Ovary (tissue), 10 donors: ENCODE measurements at places on chromosomes 7 and 10. TPM values are rescaled to one million over a fixed set of nuclear protein-coding genes. Genes with fewer than 3 reads are reported as not detected.

The ANKRD61 gene
- not detected for total RNA-seq

- DNase-seq: no peak
- H3K4me1 ChIP-seq: no peaks in the 10 kb centered on the region
- no peak overlapping the region for H3K27ac ChIP-seq
- no peaks in the 10 kb centered on the region for H3K27me3 ChIP-seq
- H3K4me3 ChIP-seq: no peak overlapping the region
Measured at GRCh38 chr7:12444785-12445184, 41.1 kb upstream of the VWDE start.

The VGF gene
- not detected for total RNA-seq

The PHYHIPL gene
- not detected for total RNA-seq

GRCh38 chr10:4121502-4122380 lies 336.7 kb upstream of the KLF6 start:
- H3K4me3 ChIP-seq: no peak overlapping the region
- no peak for DNase-seq
- H3K27ac ChIP-seq: no peak overlapping the region
- H3K4me1 ChIP-seq: no peaks in the 10 kb centered on the region
- no peaks in the 10 kb centered on the region for H3K36me3 ChIP-seq

DNA sequence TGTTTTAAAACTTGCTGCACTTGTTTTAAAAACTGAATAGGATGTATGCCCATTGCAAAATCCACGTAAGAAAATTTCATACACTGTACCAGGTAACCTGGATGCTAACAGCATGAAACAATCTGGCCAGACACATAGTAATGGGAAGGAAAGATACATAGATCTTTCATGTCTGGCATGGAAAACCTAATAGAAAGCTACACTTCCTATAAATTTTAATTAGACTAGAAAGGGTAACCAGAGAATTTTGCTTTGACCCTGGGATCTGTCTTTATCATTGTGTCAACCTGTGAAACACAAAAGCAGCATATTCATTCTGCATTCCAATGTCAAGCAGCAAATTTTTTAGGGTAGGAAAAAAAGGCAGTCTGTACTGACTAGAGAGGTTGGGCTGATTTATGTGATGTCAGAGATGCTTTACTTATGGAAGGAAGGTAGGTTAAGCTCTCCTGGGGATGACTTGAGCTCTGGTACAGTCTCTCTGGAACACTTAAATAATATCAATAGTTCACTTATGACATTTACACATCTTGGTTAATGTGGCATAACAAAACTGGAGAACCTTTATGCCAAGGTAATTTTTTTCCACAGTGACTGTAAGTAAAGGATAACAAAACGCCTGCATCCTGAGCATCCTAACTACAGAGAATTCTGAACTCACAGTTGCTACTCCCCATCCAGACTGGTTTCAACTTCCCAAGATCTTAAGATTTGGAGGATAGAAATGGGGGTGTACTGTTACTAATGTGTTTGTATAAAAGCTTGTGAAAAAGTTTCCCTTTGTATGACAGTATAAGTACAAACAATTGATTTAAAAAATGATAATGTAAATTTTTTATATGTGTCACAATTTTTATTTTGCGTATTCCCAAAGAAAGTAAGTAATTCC lies 44.7 kb downstream of the DOCK4 start:
- no peak overlapping the region for H3K4me3 ChIP-seq
- H3K4me1 ChIP-seq: peaks cover 9% of the 10 kb centered on the region
- no peak for DNase-seq
- H3K27ac ChIP-seq: no peak overlapping the region
- H3K36me3 ChIP-seq: no peaks in the 10 kb centered on the region
- H3K27me3 ChIP-seq: no peaks in the 10 kb centered on the region

DNA sequence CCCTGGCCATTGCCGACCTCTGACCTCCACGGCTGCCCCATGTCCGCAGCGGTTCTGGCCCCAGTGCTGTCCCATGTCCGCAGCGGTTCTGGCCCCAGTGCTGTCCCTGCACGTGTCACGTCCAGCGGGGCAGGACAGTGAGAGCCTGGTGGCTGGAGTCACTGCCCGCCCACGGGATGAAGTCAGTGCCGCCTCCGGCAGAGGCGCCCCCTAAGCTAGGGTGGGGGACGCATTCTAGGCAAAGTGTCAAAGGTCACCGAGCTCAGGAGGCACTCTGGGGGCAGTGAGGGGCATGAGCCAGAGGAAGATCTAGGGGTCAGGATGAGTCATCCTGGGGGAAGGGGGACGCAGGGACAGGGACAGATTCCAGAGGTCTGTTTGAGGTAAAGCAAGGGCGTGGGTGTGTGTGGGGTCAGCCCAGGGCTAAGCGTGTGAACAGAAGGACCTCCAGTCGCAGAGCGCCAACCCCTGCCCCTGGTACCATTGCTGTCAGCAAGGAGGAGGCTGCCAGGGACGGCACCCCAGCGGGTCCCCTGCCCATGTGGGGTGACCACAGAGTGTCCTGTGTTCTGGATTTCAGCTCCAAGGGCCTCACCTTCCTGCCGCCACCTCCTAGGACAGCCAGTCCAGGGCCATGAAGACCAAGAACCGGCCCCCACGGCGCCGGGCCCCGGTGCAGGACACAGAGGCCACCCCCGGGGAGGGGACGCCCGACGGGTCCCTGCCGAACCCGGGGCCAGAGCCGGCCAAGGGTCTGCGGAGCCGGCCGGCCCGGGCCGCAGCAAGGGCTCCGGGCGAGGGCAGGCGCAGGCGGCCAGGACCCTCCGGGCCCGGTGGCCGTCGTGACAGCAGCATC lies 665 bp downstream of the BHLHA15 start:
- no peak overlapping the region for H3K27ac ChIP-seq
- H3K36me3 ChIP-seq: no peaks in the 10 kb centered on the region
- H3K27me3 ChIP-seq: no peaks in the 10 kb centered on the region
- no peaks in the 10 kb centered on the region for H3K4me1 ChIP-seq

DNA sequence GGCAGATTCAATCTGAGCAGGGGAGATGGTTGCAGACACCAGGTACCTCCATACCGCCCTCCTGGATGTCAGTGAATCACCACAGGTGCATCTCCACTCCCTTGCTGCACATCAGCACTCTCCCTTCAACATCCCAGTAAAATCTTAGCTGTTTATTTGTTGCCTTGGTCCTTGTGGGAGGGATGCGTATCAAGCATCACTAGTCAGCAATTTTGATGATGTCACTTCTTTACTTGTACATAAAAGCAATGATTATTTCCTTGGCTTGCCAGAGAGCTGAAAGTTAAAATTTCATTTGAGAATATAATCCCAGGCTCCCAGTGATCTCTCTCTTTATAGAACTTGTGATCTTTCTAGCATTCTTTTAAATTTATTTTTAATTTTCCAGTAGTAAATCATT lies 49.5 kb downstream of the TMEM168 start:
- DNase-seq: no peak
- no peaks in the 10 kb centered on the region for H3K36me3 ChIP-seq
- no peaks in the 10 kb centered on the region for H3K27me3 ChIP-seq
- H3K27ac ChIP-seq: no peak overlapping the region
- no peaks in the 10 kb centered on the region for H3K4me1 ChIP-seq
- no peak overlapping the region for H3K4me3 ChIP-seq

The NME8 gene
- total RNA-seq: not detected

GRCh38 chr10:114526126-114526503 lies 121.8 kb upstream of the AFAP1L2 start:
- peak overlapping the region; percentile 45 for H3K4me3 ChIP-seq
- no peak for DNase-seq
- peaks cover 11% of the 10 kb centered on the region for H3K4me1 ChIP-seq
- no peaks in the 10 kb centered on the region for H3K27me3 ChIP-seq

DNA sequence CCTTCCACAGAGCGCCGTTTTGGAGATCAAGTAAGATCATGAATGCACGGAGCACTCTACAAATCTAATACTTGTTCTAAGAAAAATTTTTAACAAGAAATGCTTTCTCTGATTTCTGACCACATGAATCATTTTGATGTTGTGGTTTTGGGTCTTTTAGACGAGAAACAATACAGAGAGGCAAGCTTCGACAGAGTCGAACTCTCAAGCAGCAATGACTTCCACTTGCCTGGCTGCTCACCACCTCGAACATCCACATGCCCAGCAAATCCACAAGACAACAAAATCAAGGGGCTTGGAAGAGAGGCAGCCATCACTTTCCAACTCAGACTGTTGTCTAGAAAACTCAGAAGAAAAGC lies 69.4 kb upstream of the GSDME start:
- no peak overlapping the region for H3K27ac ChIP-seq
- H3K4me3 ChIP-seq: no peak overlapping the region
- no peak for DNase-seq
- no peaks in the 10 kb centered on the region for H3K36me3 ChIP-seq
- no peaks in the 10 kb centered on the region for H3K27me3 ChIP-seq
- peaks cover 6% of the 10 kb centered on the region for H3K4me1 ChIP-seq

DNA sequence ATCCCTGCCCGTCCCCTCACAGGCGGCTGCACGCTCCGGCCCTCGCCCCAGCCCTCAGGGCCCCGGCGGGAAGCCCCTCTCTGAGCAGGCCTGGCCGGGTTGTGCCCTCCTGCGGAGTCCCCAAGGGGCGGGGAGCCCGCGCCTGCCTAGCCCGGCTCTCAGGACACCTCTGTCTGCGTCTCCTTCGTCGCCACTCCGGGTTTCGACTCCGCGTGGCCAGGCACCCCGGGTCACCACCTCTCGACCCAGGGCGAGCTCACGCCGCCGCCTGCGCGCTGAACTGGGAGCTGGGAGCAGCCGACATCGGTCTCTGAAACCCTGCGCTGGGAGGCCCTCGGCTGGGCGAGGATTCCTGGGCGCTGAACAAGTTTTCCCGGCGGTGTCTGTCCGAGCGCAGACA lies 6.2 kb upstream of the OGDHL start:
- DNase-seq: no peak
- H3K4me3 ChIP-seq: no peak overlapping the region
- H3K27ac ChIP-seq: no peak overlapping the region
- H3K36me3 ChIP-seq: no peaks in the 10 kb centered on the region

DNA sequence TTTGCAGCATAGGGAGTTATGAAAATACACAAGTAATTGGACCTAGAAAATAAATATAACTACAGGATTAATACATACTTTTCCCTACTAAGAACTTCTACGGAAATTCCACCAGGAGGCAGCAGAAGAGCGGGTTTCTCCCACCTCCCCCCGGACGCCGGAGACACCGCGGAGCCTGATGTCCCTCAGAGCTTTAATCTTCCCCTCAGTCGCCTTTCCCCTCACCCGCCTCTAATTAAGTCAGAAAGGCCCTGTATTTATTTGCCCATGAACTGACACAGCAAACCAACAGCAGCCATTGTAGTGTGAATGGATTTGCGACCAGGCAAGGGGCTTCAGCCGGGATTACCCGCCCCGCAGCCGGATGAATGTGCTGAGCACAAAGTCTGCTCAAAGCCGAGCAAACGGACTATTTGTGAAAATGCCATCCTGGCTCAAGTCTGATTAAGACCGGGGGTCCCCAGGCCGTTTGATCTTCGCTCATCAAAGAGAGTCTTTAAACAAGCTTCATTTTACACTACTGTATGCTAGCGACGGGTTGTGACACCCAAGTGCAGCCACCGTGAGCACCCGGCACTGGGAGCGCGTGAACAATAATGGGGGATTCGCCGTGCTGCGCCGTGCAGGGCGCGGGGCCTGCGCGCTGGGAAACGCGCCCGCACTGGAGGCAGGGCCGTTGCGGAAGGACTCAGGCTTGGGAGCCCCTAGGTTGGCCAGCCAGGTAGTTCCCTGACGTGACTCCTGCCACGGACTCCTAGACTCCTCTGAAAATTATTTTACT lies 5.6 kb upstream of the DKK1 start:
- H3K27me3 ChIP-seq: no peaks in the 10 kb centered on the region
- peaks cover 2% of the 10 kb centered on the region for H3K4me1 ChIP-seq
- peak; percentile 22 for DNase-seq
- peak overlapping the region; percentile 29 for H3K4me3 ChIP-seq
- H3K27ac ChIP-seq: no peak overlapping the region
- H3K36me3 ChIP-seq: no peaks in the 10 kb centered on the region

GRCh38 chr7:23570592-23571200 lies 26.5 kb upstream of the CCDC126 start:
- H3K4me3 ChIP-seq: no peak overlapping the region
- no peaks in the 10 kb centered on the region for H3K4me1 ChIP-seq
- H3K27me3 ChIP-seq: no peaks in the 10 kb centered on the region
- peak; percentile 74 for DNase-seq

- H3K36me3 ChIP-seq: no peaks in the 10 kb centered on the region
- peaks cover 1% of the 10 kb centered on the region for H3K4me1 ChIP-seq
- H3K27ac ChIP-seq: no peak overlapping the region
- no peak for DNase-seq
Measured at GRCh38 chr7:55591282-55591931, 19.1 kb upstream of the VOPP1 start.

The AMZ1 gene
- total RNA-seq: 0.86 TPM

- H3K27ac ChIP-seq: no peak overlapping the region
- no peaks in the 10 kb centered on the region for H3K4me1 ChIP-seq
- no peak for DNase-seq
- no peak overlapping the region for H3K4me3 ChIP-seq
- no peaks in the 10 kb centered on the region for H3K27me3 ChIP-seq
Measured at GRCh38 chr7:41367967-41368882, 334.7 kb downstream of the INHBA start.

DNA sequence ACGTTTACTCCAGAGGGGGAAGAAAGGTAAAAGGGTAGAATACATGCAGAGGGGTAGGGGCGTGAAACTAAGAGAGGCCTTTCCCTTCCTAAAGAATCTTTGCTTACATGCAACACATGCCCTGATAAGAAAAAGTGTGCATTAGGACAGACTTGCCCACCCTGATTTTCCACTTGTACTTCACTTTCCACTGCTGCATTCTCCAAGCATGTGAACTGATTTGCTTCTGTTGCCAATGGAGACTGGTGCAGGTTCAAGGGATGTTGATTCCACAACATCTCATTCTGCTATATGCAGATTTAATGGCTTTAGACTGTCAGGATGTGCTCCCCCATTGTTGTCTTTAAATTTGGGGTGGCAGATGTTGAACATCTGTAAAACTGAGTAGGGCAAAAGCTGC lies 237.5 kb upstream of the TCF7L2 start:
- no peak overlapping the region for H3K27ac ChIP-seq
- H3K36me3 ChIP-seq: no peaks in the 10 kb centered on the region
- no peak for DNase-seq
- H3K4me1 ChIP-seq: no peaks in the 10 kb centered on the region
- no peak overlapping the region for H3K4me3 ChIP-seq

GRCh38 chr10:120953897-120954296 lies 102.7 kb downstream of the WDR11 start:
- no peak overlapping the region for H3K4me3 ChIP-seq
- no peak for DNase-seq
- H3K27me3 ChIP-seq: no peaks in the 10 kb centered on the region
- no peak overlapping the region for H3K27ac ChIP-seq

- no peak for DNase-seq
- no peak overlapping the region for H3K4me3 ChIP-seq
- H3K27me3 ChIP-seq: no peaks in the 10 kb centered on the region
- H3K4me1 ChIP-seq: no peaks in the 10 kb centered on the region
Measured at GRCh38 chr7:131455001-131455400, 101.4 kb downstream of the PODXL start.

The NOLC1 gene
- 50.2 TPM for total RNA-seq
